ENCODE measurements at places on chromosomes 11 and 22.
A peak's percentile ranks its signal among the peaks of the same experiment; 100 is the strongest.

GRCh38 chr11:126115127-126115495, 52.4 kb upstream of the CDON start:
- no peak for DNase-seq

- DNase-seq = no peak
Measured at GRCh38 chr11:115963156-115963555, 458.9 kb upstream of the CADM1 start.

DNA sequence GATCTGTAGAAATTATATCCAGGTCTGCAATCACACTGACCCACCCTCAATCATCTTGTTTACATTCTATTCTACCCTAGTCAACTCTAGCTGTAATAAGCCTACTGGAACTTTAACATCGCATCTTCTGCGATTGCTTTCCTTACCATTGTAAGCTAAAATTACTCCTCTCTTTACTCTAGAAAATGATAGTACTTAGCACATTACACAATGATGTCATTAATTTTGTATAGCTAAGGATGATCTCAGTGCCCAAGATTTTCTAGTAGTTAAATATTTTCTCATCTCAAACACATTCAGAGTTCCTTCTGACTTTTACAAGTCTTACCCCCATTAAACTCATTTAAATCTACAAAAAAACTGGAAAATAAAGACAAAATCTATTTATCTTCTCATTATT, 39.6 kb upstream of the CTSC start:
- DNase-seq = no peak

DNA sequence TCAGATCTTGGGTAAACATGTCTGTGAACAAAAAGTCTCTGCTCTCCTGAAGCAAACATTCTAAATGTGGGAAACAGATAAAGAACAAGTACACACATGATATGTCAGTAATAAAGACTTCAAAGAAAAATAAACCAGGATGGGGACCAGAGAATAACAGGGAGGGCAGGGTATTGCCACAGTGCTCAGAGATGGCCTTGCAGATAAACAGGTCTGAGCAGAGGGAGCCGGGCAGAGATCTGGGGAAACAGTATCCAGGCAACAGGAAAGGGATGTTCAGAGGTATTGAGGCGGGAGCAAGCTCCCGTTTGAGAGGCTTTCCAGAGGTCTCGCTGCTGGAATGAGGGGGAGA, 2.9 kb downstream of the CCDC86 start:
- DNase-seq = no peak

- DNase-seq = no peak
Measured at GRCh38 chr11:69390561-69390960, 90.9 kb upstream of the LINC01488 start.

DNA sequence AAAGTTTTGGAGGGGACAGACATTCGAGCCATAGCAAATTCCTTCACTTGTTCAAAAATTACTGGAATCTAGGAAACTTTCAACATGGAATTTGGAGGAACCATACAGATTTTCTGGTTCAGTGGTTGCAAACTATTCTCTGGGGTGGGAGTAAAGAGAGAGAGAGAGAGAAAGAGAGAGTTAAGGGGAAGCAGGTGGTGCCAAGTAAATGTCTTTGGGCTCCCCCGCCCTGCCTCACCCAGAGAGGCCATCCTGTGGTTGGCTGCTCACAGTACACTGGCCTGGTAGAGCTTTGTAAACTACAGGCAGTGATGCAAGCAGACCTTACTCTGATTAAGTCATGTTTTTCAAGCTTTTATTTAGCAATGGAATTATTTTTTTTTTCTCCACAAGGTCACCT, 82.6 kb downstream of the ADAMTS15 start:
- DNase-seq = no peak

- no peak for DNase-seq
Measured at GRCh38 chr11:127059286-127059685, 58.7 kb upstream of the KIRREL3 start.

DNA sequence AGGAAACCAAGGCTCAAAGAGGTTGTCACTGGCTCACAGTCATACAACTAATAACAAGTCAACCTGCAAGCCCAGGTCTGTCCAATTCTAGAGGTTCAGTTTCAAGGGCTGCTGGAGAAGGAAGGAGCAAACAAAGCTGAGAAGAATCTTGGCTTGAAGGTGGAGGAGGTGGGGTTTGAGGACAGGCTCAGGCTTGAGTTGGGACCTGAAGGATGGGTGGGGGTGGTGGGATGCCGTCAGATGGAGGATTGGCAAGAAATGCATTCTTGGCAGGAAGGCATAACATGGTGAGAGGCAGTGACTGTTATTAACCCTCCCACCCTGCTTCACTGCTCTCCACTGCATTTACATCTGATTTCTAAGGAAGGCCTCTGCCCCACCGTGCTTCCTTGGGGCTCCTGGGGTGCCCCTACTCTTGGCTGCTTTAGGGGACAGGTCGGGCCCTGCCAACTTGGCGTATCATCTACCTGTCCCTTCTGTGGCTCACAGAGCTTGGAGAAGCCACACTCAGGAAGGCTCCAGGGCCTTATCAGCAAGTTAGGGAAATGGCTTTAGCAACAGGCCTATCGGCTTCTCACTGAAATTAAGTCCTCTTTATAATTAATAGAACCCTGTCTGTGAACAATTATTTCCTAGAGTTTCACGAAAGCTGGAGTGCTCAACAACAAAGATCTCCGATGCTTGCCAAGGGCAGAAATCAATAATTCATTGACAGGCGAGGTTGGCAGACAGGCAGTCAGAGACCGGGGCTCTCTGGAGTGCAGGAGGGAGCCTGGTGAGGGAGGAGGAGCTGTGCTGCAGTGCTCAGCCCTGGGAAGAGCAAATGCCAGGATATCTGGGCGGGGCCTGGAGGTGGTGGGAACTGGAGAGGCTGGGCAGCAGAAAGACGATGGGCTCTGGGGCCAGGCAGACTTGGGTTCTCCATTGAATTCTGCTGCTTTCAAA, 84.9 kb upstream of the NARS2 start:
- no peak for DNase-seq

GRCh38 chr22:29332886-29333496, 17.5 kb upstream of the RASL10A start:
- no peak for DNase-seq

DNA sequence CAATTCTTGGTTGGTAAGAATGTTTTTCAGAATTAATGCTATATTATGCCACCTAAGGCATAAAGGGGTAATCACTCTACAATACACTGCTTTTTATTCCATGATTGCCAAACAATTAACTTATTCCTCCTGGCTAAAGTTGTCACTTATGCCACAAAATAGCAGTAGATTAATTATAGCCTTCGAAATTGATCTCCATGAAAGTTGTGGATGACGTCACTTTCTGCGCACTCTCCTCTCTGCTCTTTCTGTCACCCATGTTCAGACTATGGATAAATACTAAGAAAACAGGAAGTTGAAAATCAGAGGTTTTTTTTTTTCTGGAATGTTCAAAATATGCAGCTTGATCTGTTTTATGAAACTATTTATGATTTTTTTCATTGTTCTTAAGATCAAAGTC, 790.1 kb upstream of the CNTN5 start:
- DNase-seq = no peak

DNA sequence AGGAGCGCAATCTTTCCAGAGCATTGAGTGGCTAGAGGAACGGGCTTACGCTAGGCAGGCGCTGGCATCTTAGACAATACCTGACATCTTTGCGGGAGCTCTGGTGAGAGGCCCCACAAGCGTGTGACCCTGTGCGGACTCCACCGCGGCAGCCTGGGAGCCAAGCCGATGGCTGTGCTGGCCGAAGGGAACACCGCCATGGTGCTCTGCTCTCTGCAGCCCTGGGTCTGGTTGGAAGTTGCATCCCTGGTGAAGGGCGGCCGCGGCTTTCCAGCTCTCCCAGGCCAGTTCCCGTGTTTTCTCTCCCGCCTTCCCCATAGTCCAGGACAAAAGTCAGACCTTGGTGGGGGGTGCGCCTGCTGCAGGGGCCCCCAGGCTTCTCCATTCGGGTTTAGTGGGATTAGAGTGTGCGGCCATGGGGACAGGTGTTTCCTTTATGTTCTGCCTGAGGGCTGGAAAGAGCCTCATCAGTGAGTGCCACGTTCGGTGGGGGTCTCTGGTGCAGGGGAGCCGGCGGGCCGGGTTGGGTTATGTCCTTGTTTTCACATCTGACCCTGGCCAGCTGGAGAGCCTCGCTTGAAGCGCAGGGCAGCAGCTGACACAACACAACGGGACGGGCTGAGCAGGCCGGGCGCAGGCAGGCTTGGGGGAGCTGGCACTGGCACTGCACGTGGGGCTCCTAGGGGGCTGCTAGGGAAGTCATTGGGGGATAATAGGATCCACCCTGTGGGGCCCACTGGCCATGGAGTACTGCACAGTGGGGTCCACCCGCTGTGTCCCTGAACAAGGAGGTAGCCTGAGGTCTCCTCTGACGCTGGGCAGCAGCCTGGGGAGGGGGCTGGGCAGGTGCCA, 94.8 kb downstream of the KCNQ1 start:
- no peak for DNase-seq

DNA sequence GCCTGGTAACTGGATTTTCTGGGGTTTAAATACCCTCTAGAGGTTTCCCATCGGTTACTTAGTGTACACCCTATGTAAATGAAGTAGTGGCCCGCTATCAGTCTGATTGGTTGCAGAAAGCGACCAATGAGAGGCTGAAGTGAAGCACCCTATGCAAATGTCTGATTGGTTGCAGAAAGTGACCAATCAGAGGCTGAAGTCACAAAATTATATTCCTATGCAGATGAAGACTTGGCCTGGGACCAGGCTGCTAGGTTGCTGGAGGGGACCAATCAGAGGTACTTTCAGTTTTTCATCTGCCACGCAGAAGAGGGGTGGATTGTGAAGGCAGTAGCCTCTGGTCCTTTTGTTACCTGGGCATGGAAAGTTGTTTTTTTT, 134.8 kb downstream of the TBC1D22A start:
- DNase-seq = no peak

- peak; percentile 81 for DNase-seq
Measured at GRCh38 chr11:3824714-3825472, 15.9 kb downstream of the RHOG start.

DNA sequence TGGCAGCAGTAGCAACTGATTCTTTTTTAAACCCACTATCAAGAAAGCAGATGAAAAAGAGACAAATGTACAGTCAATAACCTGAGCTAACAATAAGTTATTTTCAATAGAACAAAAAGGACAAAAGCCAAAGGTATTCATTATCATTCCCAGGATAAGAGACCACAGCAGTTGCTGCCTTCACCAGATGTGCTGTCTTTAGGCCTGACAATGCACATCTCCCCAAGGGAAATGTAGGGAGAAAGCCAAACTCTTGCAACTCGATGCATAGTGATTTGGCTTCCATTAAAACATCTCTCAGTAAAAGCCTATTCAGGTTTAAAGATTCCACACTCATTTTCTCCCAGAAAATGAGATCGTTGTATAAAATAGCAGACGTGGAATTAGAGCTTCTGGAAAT, 210.7 kb downstream of the METTL15 start:
- no peak for DNase-seq

DNA sequence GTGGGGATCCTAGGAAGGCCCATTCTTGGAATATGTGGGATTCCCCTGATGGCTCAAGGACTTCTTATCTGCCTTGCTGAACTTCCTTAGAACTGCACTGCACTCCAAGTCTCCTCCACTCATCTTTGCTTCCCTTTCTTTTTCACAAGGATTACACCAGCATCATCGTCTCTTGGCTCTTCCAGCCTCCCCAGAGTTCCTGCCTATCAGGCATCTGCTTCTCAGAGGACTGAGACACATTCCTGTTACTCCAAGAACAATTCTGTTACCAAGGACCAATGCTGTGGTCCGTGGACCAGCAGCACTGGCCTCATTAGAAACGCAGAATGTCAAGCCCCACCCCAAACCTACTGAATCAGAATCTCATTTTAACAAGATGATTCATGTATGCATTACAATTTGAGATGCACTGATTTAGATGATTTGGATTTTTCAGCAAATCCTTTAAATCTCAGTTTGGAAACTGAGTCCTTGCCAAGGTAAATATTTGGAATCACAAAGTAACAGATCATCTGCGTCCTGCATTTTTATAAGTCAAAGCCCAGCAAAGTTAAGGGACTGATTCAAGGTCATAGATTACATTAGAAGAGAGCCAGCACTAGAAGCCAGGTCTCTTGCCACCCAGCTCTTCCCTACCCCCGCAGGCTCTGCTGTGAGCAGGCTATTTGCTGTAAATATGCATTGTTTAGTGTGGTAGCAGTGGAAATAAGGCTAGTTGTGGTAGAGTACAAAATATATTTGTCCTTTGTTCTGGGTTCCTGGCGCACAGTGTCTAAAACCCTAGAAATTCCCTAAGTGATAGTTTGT, 110.9 kb downstream of the SWAP70 start:
- no peak for DNase-seq

- no peak for DNase-seq
Measured at GRCh38 chr11:20103281-20103680, 57.0 kb downstream of the DBX1 start.

DNA sequence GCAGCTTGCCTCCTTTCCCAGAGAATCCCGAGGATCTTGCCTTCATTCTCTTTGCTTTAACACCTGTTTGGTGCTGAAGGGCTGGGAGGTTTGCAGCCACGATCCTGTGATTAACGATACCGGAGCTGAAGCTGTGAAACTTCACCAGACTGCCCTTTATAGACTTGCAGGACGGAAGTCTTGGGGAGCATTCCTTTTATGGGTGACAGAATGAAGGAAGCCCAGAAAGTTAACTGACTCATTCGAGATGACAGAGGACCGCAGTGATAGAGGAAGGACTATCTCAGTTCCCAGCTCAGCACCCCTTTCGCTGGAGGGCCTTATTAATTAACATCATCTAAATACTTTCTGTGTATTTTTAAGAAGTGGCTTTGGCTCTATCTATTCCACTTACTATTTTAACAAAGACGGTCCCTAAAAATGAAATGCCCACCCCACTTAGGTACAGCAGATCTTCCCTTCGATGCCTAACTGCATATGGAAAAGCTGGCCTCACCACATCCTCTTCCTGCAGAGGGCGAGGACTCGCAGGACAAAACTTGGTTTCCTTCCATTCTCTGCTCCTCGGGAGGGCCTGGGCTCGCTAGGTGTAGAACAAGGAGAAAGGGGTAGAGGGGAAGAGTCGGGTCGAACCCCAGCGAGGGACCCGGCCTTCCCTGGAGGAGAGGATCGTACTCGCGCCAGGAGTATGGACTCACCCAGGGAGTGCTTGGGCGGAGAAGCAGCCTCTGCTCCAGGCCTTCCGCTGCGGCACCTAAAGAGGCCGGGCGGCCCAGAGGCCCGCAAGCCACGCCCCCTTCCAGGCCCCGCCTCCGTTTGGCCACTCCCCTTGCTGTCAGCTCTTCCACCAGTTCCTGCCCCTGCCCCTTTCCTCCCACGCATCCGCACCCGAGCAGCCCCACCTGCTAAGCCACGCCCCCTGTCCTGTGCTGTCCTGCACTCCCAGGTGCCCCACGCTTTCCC, 30.7 kb upstream of the USP47 start:
- DNase-seq = no peak

DNA sequence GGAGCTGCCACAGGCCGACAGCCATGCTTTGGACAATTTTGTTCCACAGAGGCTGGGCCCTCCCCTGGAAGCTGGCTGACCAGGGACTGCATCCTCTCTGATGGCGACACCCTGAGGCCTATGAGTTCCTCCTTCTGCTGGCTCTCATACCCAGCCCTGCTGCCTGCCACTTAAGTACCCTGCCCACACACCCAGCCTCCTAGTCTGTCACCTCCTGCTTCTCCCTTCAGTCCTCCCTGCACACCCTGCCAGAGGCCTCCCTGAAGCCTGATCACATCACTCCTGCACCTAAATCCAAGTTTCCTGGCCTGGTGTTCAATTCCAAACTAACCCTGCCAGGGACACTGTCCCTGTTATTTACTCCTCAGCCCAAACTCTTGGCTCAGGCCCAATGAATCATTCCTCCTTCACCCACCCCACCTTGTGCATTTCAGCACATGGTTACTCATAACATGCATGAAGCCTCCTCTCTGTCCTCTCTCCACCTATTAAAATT, 136.7 kb upstream of the NECTIN1 start:
- no peak for DNase-seq
